ENCODE measurements at places on chromosomes 16 and 17. TPM values are rescaled to one million over a fixed set of nuclear protein-coding genes. Genes with fewer than 3 reads are reported as not detected.

The TEKT5 gene
- 0.09 TPM for polyA plus RNA-seq

DNA sequence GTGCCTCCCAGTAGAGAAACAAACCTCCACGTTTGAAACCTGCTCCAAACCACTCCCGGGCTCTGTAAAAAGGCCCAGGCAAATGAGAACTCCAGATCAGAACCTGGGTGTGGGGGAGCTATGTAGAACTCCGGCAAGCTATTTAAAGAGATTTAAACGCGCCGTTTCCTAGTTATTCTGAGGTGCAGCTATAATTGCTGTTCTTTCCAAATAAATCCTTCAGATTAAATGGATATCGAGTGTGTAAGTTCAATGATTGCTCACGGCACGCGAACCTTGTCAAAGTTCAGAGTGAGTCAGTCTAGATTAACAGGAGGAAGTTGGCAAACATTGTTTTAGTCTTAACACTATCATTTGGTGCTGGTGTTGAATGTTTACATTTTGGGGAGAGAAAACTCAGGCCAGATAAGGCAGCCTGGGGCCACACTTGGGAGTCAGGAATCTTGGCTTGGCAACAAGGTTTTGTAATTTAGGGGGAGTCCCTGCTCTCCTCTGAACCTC is 92.9 kb upstream of the SALL1 start:
- peak; percentile 28 for DNase-seq

DNA sequence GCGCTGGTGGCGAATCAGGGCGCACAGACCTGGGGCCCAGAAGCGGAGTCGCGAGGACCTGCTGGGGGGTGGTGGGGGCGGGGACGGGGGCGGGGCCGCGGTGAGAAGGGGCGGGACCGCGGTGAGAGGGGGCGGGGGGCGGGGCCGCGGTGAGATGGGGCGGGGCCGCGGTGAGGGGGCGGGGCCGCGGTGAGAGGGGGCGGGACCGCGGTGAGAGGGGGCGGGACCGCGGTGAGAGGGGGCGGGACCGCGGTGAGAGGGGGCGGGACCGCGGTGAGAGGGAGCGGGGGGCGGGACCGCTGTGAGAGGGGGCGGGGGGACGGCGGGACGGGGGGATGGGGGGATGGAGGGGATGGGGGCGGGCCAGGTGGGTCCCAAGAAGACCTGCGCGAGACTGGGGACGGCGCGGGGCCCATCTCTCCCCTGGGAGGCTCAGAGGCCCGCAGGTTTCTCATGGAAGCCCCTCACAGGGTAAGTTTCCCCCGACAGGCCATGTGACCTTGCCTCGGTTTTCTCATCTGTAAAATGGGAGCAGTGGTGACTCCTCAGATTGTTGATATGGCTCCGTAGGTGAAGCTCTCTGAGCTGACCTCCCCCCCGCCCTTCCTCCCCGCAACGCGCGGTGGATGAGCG is 28.6 kb upstream of the DBNDD1 start:
- DNase-seq = no peak

- DNase-seq = no peak
Measured at GRCh38 chr17:28871056-28871579, 16.3 kb downstream of the ERAL1 start.

- no peak for DNase-seq
Measured at GRCh38 chr16:80344570-80344969, 196.2 kb upstream of the DYNLRB2 start.

- DNase-seq = no peak
Measured at GRCh38 chr16:2154533-2155090, 970 bp upstream of the TRAF7 start.

GRCh38 chr17:80260069-80260535 is 550 bp upstream of the RNF213 start:
- peak; percentile 85 for DNase-seq

DNA sequence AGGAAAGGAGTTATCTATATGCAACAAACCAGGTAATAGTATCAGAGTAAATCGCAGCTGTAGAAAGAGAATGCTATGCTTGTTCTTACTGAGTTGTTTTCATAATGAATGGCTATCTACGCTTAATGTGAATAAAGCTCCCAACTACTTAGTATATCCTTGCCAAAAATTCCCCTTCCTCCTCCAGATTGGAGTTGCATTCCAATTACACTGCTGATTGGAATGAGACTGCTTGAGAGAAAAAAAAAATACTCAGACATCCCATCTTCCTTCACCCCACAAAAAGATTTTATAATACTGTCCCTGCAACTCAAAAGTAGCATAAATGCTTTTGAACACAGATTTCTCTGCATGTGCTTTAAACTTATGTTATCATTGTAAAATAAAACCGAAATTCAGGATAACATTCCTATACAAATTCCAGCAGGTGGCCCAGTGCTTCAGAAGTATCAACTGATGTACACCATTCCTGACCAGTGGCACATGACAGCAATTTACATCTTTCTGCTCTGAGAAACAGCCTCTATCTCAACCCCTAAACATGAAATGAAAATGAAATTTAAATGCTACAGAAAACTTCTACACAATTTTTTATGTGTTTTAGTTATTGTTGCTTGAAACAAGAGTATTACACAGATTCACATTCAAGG is 47.0 kb downstream of the SMURF2 start:
- DNase-seq = no peak

The FBXW10B gene
- 19.5 TPM for polyA plus RNA-seq

The CCDC200 gene
- not detected for polyA plus RNA-seq

- DNase-seq = no peak
Measured at GRCh38 chr16:66388350-66389139, 22.1 kb downstream of the CDH5 start.

- DNase-seq = no peak
Measured at GRCh38 chr16:81646561-81646960, 132.5 kb upstream of the PLCG2 start.

DNA sequence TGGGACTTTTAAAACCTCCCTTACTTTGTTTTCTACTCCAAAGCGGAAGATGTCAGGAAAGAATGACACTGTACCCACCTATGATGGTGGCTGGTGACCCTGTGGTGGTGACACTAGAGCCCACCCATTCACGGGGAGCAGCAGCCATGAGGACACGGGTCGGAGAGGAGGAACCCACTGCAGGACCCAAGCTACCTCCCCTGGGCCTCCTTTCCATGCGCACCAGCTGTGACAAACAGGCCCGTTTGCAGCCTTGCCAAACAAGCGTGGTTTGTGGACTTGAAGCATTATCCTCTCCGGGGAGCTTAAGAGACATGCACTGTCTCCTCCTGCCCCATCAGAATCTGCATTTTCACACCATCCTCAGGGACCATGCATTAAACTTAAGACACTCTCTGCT is 85.6 kb downstream of the ZFHX3 start:
- no peak for DNase-seq

The P2RX1 gene
- not detected for polyA plus RNA-seq

The NOXO1 gene
- polyA plus RNA-seq = 0.32 TPM

DNA sequence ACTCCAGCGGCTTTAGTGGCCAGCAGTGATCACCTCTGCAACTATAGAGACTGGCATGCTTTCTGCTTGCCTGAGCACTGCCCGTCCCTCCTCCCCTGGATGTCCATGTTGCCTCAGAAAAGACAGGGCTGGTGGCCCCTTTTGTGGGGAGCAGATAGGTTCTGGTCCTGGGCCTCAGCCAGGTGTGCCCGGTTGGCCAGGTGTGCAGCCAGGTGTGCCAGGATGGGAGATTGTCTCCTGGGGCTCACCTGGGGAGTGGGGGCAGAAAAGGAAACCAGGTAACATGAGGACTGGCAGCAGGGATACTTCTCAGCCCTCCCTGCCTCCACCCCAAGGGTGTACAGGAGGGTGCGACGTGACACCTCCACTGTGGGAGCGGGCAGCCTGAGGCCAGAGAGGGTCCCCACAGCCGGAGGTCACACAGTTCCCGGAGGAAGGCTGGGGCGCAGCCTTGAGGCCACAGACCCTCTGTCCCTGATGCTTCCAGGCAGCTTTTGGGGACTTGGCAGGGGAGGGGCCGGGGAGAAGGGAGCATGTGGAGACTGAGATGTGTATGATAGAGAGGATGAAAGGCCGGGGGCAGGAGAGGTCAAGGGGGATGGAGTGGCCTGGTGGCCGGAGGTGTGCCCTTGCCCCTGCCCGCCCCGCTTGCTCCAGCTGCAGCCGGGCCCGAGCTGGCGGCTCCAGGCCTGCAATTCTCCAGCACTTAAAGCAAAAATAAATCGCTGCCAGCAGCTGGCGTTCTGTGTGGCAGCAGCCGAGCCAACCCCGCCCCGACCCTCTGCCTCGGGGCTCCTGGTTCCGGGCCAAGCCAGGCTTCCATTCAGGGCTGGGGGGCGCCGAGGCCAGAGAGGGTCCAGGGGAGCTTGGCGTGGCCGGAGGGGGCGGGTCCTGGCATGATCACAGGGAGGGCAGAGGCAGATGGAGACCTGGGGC is 6.7 kb downstream of the KCNJ12 start:
- no peak for DNase-seq

The DPEP3 gene
- polyA plus RNA-seq = not detected

GRCh38 chr17:28328325-28328724 is 6.9 kb downstream of the IFT20 start:
- no peak for DNase-seq
